ENCODE measurements at places on chromosomes 7 and 10. TPM values are rescaled to one million over a fixed set of nuclear protein-coding genes. Genes with fewer than 3 reads are reported as not detected.
A peak's percentile ranks its signal among the peaks of the same experiment; 100 is the strongest.

The SPDYE1 gene
- not detected for total RNA-seq

DNA sequence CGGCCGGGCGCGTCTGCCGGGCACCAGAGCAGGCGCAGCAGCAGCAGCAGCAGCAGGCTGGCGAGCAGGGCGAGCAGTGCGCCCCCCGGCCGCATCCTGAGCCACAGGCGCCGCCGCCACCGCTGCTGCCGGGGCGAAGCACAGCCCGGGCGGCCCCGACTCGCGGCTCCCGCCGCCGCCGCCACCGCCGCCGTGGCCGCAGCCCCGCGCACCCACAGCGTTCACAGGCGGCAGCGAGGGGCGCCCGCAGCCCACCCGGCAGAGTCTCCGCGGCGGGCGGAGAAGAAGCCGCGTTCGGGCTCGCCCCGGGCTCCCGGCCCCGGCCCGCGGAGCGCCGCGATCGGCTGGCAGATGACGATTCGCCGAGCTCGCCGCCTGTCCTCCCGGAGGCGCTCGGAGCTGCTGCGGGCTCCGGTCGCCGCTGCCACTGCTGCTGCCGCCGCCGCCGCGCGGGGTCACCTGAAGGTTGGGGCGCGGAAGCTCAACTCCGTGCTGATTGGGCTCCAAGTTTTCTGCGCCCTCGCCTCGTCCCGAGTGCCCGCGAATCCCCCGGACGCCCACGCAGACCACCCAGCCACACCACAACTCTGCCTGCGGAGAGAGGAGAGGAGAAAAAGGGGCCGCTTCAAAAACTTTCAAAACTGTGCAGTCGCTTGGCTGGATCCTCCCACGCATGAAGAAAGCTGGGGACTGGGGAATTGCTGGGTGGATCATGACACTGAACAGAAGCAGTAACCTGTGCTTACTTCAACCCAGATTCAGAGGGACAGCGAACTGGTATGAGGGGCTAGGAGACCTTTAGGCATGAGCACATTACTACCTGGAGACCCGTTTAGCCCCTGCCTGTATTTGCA is at the start of gene ST8SIA6:
TSS of gene ST8SIA6 (minus strand) at position 435 of the 854 bp plus-strand sequence. CDS start at position 95, 340 bp downstream.
- DNase-seq, result peak; percentile 39

- DNase-seq, result no peak
These were observed 262.2 kb downstream of the BAMBI start for GRCh38 chr10:28939281-28940157.

GRCh38 chr10:93287775-93288174 is 194.4 kb downstream of the MYOF start:
- no peak for DNase-seq

The ARMC3 gene
- not detected for total RNA-seq

DNA sequence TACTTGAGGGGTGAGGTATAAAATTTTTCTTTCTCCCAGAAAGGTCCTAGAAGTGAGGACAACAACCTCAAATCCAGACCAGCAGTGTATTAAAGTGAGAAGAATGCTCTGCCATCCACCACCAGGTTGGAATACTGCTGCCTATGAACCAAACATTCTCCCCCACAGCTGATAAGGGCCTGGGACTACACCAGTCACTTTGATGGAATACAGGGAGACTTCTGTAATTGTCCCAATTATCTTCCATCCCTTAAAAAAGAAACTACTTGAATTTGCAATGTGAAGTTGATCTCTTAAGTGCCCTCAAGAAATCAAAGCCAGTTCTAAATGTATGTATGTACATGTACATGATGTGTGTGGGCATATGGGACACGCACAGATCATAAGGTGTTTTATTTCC is 3.0 kb downstream of the TBX20 start:
- no peak for DNase-seq

The NUB1 gene
- total RNA-seq, result 25.9 TPM

The RBM17 gene
- 231 TPM for total RNA-seq

DNA sequence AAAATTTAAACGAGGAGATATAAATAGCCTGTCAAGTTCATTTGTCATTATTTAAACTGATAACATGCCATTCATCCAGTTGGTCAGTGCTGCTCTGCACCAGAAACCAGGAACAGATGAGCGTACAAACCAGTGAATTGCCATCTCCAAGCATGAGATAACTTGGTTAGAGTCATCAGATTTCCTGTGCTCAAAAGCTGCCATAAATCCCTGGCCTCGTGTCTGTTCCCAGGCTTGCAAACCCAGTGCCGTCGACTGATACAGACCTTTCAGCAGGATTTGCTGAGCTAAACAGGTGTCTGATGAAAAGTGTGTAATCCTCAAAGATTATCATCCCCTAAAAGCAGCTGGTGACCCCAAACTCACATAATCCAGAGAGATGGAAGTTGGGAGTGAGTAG is 96.0 kb upstream of the SAMD8 start:
- no peak for DNase-seq

The TAS2R39 gene
- total RNA-seq, result not detected

- no peak for DNase-seq
These were observed 107.9 kb downstream of the PDGFA start for GRCh38 chr7:411677-412312.

DNA sequence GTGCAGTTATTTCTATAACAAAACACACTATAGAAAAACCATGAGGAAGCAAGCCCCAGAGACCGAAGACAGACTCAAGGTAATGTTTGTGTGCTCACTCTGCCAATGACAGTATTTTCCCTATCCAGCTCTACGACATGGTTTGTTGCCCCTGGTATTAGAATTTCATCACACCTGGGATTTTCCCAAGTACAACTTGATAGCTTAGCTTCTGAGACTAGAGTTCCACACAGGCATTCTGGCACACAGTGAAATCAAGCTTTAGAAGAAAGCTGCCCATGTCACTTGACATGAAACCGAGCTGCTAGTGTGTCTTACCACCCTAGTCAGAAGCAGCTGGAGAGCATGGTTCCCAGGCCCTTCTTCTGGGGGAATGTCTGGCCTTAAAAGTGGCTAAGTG is 44.1 kb upstream of the AKR1E2 start:
- DNase-seq, result no peak

The ANKRD16 gene
- total RNA-seq, result 9.6 TPM

GRCh38 chr7:1567049-1567771 is 2.6 kb downstream of the PSMG3 start:
- DNase-seq, result no peak

DNA sequence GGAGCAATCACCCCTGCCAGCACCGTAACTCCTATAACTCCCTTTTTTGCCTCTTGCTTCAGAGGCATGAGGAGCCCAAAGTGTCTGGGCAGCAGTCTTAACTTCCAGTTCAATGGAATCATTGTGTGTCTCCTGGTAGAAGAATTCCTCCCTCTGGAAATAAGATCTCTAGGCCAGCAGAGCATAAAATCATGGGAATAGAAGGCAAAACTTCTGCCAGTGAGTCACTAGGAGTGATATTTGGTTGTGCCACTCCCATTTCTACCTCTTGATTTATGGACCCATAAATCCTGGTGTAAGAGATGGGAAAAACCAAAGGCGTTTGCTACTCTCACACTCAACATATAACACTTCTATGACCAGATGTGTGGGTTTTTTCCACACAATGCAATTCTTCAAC is 104.9 kb upstream of the FAM180A start:
- no peak for DNase-seq

GRCh38 chr7:112143582-112143981 is 62.6 kb downstream of the DOCK4 start:
- no peak for DNase-seq

Data from activated T-cell treated with anti-CD3 and anti-CD28 coated beads, Interleukin-2, amount 50 U/mL, for 4 hours (primary cell).